H4 (cell line): ENCODE measurements at places on chromosomes 16 and 17. TPM values are rescaled to one million over a fixed set of nuclear protein-coding genes. Genes with fewer than 3 reads are reported as not detected.

DNA sequence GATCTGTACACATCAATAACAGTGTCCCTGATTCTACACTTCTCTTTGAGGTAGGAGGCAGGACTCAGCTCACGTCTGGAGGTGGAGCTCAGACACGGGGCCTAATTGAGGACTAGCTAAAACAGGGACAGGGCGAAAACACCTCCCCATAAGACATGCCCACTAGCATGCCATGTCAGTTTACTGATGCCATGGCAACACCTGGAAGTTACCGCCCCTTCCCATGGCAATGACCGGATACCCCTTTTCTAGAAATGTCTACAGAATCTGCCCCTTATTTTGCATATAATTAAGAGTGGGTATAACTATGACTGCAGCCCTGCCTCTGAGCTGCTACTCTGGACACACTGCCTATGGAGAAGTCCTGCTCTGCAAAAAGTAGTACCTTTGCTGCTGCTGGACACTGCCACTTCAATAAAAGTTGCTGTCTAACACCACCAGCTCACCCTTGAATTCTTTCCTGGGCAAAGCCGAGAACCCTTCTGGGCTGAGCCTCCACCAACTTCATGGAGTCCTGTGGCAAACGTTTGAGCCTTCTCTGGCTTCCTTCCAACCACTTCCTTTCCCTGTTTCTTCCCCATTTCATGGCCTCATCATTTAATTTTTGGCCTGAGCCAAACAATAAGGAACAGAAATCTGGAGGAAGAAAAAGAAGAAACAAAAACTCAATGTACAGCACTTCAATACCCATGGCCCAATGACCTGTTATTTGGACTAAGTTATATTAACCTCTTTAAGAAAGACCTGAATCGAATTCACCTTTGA lies 21.0 kb downstream of the PHB1 start:
- no peak for DNase-seq

- DNase-seq, result no peak
Measured at GRCh38 chr17:67863624-67864247, 38.4 kb downstream of the BPTF start.

- DNase-seq, result no peak
Measured at GRCh38 chr16:11725457-11725856, 17.2 kb downstream of the TXNDC11 start.

- no peak for DNase-seq
Measured at GRCh38 chr17:37671028-37671823, 28.0 kb upstream of the DDX52 start.

- no peak for DNase-seq
Measured at GRCh38 chr16:85924675-85925074, 25.7 kb downstream of the IRF8 start.

OR1A1 gene
- total RNA-seq, result not detected in 2 replicates

CCT6B gene
- 1.9 and 2.9 TPM in 2 replicates for total RNA-seq

PERCC1 gene
- total RNA-seq, result not detected in 2 replicates
